ENCODE measurements at places on chromosomes 4 and X. TPM values are rescaled to one million over a fixed set of nuclear protein-coding genes. Genes with fewer than 3 reads are reported as not detected.

FOXP3 gene
- total RNA-seq = under 0.01 TPM

CPZ gene
- not detected for total RNA-seq

RAB40A gene
- 0.27 TPM for total RNA-seq

ARMCX5 gene
- 17.8 TPM for total RNA-seq

TMEM47 gene
- not detected for total RNA-seq

DNA sequence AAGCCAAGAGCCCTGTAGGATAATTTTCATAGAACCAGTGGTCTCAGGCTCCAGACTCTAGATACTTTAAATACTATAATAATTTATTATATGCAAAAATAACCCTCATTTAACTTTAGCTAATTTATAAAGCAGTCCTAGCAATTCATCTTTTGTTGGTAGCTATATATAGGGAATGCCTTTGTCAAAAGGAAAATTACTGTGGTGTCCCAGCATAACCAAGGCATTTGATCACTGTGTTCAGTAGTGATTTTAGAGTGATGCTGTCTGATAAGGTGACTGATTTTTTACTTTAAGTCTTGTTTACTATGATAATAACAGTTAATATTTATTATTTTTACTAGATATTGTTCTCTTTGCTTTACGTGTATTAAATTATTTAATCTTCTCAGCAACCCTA lies 61.2 kb downstream of the PAQR3 start:
- DNase-seq = no peak

DNA sequence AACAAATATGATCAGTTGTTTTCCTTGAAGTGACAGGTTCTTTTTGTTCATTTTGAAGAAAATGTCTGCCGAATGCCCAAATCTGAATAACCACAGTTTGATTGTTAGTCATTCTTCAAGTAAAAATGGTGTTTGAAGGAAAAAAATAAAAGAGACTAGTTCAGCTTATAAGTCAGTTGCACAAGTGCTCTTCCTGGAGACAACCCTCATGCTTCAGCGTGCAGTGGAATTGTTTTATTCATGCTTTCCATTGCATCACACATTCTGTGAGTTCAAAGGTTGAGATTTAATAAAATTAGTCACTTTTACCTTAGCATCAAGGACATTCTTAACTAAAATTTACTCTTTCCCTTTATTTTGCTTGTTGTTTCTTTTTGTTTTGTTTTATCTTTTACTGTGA lies 404.9 kb downstream of the ZNF674 start:
- no peak for DNase-seq

GRCh38 chrX:54641530-54641929 lies 111.5 kb downstream of the GNL3L start:
- DNase-seq = no peak

DNA sequence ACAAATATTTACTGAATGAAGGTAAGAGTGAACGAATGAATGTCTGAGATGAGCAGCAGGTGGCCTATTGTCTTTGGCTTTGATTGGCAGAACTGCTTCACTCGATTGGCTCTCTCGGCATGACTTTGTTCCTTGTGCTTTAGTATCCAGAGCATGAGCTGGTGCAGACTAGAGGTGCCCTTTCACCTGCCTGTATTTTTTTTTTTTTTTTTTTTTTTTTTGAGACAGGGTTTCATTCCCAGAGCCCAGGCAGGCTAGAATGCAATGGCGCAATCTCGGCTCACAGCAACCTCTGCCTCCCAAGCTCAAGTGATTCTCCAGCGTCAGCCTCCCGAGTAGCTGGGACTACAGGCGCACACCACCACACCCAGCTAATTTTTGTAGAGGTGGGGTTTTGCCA lies 38.9 kb downstream of the SRPX2 start:
- DNase-seq = no peak

GRCh38 chr4:176611381-176611780 lies 181.3 kb downstream of the VEGFC start:
- no peak for DNase-seq

DNA sequence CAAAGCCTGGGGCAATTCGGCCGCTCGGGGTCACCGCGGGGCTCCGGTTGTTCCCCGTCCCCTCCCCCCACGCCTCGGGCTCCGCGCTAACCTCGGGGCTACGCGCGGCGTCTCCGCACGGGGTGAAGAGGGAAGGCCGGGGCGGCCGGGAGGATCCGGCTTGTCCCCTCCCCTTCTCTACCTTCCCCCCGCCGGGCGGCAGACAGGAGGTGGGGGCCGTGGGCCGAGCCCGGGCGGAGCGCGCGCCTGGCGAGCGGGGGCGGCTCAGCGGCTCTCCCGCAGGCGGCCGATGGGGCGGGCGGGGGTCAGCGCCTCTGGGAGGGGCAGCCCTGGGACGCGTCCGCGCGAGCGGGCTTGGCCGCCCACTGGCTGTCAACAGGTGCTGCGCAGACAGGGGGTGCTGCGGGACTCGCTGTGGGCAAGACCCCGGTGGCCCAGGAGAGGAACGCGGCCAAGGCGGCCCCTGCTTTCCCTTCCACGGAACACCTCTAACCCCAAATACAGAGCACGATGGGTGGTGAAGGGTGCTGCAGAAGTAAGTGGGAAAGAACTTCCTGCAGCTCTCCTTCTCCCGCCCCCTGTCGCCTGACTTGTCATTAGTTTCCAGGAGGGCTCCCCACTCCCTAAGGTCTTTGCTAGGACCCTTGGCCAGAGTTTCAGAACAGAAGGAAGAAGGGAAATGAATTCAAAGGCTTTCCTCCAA lies at the start of gene PDGFC:
TSS of gene PDGFC (minus strand) at position 124 of the 703 bp plus-strand sequence. CDS start 896 bp downstream, outside the sequence.
- no peak for DNase-seq

GRCh38 chr4:25847329-25847728 lies 15.5 kb downstream of the SEL1L3 start:
- no peak for DNase-seq

- no peak for DNase-seq
These were observed 19.5 kb downstream of the TMEM144 start for GRCh38 chr4:158229768-158230167.

DNA sequence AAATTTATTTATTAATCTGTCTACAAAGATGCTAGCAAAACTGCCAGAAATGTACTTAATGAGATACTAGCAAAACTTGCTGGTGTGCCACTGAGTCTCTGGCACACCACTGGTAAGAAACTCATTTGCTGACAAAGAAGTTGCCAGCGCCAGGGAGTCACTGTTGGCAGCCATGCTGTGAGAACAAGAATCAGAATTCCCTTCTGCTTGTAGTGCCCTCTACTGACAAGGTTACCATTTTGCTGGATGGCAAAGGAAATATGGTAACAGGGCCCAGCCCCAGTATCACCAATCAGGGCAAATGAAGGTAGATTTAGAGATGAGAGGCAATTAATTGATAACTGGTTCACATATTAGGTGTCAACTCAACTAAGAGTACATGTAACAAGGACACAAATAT lies 750.1 kb upstream of the ADGRL3 start:
- no peak for DNase-seq

GRCh38 chr4:99635601-99636000 lies 22.0 kb downstream of the C4orf54 start:
- no peak for DNase-seq

GRCh38 chr4:174657472-174657871 lies 135.2 kb upstream of the HPGD start:
- DNase-seq = no peak

DNA sequence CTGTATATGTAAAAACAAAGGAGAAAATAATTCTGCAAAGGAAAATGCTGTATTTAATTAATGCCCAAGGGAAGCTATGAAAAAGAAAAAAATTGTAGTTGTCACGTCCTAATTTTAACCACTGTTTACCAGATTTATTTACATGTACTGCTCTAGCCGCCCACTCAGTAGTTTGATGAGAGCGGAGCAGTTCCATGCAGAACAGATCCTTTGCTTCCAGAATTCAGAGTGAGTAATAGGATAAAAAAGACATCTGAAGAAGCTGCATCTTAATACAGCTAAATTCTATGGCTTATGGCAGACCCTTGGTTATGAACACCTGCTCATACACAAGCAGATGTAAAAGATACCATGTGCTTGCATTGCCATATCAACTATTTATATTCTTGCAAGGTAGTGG lies 287.0 kb downstream of the GASK1B start:
- DNase-seq = no peak

DNA sequence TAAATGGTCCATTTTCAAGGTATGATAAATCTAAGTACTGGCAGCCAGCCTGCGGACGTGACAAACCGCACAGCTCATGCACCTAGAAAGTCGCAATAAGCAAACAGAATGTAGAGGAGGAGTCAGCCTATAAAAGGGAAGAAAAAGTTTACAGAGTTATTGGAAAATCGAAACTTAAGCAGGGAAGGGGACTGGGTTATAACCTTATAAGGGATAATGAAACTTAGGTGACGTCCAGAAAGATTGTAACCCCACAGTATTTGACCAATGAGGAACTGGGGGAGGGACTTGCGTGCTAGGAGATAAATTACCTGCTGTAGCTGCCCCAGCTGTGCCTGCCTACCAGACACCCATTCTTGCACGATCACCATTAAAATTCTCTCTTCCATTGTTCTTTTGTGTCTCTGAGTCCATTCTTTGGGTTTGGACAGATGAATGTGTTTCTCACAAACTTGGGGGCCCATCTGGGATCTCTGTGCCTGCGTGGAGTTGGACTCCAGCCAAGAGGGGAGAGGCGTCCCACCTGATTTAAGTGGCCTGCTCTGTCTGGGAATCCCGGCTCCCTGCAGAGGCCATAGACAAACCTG lies 61.0 kb downstream of the ZCCHC12 start:
- no peak for DNase-seq

GRCh38 chrX:916230-916599 lies 285.6 kb downstream of the SHOX start:
- DNase-seq = no peak

GRCh38 chr4:10013722-10014121 lies 7.6 kb downstream of the SLC2A9 start:
- no peak for DNase-seq

GRCh38 chrX:97294041-97294440 lies 410.3 kb downstream of the RPA4 start:
- DNase-seq = no peak

- DNase-seq = no peak
These were observed 115.0 kb downstream of the AGTR2 start for GRCh38 chrX:116285501-116285900.

Measured in hematopoietic multipotent progenitor cell (in vitro differentiated cells).